ENCODE measurements at places on chromosomes 1 and 21.

- no peak for DNase-seq
Measured at GRCh38 chr1:162485236-162485635, 12.4 kb upstream of the UHMK1 start.

GRCh38 chr1:18262726-18263125, 155.1 kb downstream of the IGSF21 start:
- no peak for DNase-seq

- DNase-seq: no peak
Measured at GRCh38 chr1:166827426-166827825, 11.8 kb upstream of the POGK start.

GRCh38 chr1:228299211-228299610, 91.4 kb downstream of the OBSCN start:
- DNase-seq: no peak

GRCh38 chr1:57404884-57405283, 19.0 kb downstream of the DAB1 start:
- no peak for DNase-seq

- no peak for DNase-seq
Measured at GRCh38 chr1:238465449-238465848, 574.7 kb upstream of the ZP4 start.

DNA sequence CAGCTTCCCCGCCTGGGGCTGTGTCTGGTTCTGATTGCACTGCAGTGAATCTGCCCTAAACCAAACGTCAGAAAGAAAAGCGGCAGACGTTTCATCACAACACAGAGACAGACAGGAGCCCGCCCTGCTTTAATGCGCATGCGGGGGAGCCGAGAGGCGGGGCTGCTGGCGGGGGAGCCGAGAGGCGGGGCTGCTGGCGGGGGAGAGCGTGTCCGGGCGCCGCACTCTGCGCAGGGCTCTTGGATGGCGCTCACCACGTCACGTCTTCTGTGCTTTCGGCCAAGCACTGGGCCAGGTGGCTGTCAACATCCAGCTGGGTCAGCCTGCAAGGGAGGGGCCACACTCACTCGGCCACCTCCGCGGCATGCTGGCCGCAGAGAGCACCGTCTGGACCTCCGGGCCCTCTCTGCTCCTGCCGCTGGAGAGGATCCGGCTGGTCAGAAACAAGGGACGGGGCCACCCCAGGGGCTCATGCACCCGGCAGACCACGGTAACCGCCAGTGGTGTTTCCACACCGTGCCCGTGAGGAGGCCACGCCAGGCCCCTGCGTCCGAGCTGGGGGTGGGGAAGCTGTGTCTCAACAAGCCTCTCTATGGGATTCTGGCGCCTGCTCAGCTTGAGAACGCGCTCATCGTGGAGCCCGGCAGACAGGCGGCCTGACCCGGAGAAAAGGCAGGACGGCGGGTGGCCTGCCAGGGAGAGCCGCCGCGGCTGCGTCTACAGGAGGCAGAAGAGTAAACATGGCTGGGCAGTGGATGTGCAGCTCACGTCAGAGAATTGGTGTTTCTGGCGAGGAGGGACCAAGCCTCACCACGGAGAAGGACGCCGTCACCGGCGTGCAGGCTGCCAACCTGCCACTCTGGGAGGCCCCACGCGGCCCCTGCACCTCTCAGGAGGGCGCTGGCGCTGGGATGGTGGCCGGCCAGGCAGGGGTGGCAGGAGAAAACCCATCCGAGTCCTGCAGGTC, 4.8 kb downstream of the FAAP20 start:
- DNase-seq: peak; percentile 94

DNA sequence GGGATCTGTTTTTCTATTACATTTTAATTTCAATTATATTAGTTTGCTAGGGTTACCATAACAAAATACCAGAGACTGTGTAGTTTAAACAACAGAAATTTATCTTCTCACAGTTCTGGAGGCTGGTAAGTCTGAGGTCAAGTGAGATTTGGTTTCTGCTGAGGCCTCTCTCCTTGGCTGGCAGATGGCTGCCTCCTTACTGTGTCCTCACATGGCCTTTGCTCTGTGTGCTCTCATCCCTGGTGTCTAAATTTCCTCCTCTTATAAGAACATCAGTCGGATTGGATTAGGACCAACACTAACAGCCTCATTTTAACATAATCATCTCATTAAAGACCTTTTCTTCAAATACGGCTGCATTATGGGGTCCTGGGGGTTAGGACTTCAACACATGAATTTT, 195.2 kb upstream of the CHODL start:
- no peak for DNase-seq

DNA sequence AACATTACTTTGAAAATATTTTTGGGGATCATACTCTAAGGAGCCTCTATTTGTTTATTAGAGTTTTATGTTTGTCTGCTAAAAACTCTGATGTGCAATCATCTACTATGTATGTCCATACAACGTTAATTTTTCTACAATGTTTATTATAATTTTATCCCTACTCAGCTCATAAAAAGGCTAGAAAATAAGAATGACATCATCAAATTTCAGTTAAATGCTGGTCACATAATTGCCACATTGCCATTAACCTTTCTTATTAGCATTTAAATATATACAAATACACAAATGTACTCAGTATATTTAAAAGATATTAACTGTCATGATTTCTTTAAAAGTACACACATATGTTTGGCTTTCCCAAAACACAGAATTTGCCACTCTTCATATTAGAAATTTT, 191.6 kb downstream of the BRINP3 start:
- no peak for DNase-seq

DNA sequence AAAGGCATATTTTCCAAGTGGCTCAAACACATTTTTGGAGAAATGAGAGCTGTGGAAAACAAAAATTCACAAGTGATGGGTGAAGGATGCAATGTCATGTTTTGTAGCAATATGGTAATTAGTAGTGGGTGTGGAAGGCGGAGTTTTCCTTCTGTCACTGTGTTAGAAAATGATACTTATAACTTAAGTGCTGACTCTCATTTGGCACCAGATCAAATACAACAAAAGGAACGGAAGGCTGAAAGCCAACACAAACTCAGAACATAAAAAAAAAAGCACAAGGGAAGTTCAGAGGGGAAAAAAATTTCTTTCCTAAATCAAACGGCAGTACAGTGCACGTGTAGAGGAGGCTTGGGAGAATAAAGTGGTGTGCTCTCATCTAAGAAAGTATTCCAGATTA, at the start of gene TNFSF18:
TSS of gene TNFSF18 (minus strand) at position 77 of the 400 bp plus-strand sequence. CDS start at position 32, 45 bp downstream.
- DNase-seq: no peak

DNA sequence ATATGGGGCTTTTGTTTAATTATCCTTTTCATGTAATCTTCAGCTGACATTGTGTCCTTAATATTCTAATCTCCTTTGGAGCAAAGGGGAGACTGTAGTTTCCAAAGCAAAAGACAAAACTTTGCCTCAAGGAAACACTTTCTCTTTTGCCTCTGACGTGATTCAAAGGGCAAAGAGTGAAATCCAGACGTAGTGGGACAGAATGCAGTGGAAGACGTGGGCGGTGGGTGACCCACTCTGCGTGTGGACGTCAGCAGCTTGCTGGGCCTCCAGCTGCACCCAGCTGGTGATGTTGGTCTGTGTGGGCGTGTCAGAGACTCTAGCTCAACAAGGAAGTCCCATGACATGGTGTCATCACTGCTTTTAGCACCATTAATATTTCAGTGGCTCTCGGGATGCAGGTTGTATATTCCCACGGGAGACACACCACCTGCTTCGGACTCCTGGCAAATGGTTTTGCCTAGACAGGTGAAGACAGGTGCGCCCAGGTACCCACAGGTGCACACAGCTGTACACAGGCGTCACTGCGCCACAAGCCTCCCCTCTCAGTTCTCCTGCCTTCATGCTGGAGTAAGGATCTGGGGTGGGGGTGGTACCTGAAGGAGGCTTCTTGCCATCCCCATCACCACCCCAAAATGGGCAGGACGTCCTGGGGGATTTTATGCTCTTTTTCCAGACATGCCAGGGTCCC, 292.1 kb upstream of the VAMP3 start:
- no peak for DNase-seq

DNA sequence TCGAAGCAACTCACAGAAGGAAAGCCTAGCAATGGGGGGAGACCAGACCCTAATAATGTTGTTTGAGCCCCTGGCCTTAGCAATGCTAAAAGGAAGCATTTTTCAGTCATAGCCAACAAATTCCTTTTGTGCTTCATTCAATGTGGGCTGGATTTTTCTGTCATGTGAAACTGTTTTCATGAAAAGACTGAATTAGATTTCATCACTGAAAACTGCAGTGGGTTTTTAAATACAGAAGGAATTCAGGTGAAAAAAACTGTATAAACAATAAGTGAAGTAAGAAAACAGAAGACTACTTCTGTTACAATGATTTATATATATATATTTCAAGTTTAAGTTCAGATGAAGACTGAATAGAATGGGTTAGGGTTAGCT, 204.8 kb downstream of the SMYD3 start:
- no peak for DNase-seq

DNA sequence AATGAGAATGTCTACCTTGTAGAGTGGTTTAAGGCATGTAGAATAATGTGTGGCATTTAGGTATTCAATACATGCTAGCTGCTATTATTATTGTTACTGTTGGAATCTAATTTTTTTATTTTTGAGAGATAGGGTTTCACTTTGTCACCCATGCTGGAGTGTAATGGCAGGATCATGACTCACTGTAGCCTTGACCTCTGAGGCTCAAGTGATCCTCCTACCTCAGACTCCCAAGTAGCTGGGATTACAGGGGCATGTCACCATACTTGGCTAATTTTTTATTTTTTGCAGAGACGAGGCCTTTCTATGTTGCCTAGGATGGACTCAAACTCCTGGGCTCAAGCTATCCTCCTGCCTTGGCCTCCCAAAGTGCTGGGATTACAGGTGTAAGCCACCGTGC, 61.9 kb downstream of the EPB41 start:
- no peak for DNase-seq

DNA sequence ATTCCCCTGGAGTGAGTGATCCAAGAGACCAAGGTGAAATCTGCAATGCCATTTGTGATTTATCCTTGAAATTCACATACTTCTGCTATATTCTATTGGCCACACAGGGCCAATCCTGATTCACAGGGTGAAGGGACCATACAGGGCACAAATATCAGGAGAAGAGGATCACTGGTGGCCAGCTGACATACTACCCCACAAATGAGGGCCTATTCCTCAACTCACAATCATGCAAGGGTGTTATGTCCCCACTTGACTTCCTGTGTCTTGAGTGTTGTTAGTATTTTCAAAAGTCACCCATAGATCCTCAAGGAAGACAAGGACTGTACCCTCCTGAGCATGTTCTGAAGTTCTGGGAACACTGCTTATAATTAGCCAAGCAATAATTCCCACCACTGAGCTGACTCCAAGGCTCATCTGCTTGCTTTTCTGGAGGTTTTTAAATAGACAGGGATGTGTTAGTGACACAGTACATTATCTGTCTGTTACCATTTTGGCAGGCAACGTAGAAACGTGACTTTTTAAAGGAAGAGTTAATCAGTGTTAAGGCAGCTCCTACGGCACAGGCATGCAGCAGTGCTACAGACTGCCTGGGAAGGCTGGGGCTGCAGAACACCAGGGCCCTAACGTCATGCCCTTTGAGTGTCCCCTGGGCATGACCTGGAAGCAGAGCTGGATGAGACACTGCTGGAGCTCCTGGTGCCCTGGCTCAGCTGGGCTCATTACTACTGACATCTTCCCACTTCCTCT, 137.4 kb downstream of the FAM78B start:
- no peak for DNase-seq

DNA sequence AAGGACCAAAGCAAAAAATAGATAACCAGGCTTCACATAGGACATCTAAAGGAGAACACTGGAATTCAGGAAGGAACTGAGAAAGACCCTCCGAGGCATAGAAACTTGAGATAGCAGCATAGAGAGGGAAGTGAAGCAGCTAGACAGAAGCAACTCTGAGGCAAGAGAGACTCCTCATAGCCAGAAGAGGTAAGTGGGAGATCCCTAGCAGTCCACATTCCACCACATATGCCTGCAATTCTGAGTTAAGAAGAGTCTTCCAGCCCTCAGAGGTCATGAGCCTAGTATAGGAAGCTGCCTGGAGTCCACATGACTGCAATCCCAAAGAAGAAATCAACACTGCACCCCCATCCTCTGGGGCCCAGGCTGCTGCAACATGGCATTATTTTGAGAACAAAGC, 13.9 kb upstream of the FGGY start:
- no peak for DNase-seq

DNA sequence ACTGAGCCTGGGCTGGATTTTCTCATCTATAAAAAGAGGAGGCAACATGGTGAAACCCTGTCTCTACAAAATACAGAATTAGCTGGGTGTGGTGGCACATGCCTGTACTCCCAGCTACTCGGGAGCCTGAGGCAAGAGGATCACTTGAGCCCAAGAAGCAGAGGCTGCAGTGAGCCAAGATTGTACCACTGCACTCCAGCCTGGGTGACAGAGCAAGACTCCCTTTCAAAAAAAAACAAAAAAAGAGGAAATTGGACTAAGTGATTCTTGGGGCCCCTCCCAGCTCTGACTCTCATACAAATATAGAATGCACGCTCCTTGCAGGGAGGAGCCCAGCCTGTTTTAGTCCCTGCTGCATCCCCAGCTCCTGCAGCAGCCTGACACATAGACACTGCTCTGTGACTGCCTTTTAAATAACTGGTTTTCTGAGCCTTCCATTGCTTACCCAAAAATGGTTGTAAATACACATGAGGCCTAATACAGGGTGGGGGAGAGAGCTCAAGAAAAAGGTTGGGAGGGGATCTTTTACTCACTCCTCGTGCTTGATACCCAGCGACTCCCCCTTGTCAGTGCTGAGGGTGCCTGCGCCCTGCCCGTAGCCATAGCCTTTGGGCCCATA, 17.2 kb downstream of the CSRP1 start:
- no peak for DNase-seq

GRCh38 chr1:87869567-87869966, 540.9 kb downstream of the LMO4 start:
- DNase-seq: no peak

GRCh38 chr1:118123116-118123839, 61.8 kb downstream of the SPAG17 start:
- DNase-seq: no peak

GRCh38 chr1:5725855-5726585, 266.2 kb downstream of the NPHP4 start:
- DNase-seq: no peak

- peak; percentile 59 for DNase-seq
Measured at GRCh38 chr1:207049974-207050391, 1.0 kb downstream of the YOD1 start.

DNA sequence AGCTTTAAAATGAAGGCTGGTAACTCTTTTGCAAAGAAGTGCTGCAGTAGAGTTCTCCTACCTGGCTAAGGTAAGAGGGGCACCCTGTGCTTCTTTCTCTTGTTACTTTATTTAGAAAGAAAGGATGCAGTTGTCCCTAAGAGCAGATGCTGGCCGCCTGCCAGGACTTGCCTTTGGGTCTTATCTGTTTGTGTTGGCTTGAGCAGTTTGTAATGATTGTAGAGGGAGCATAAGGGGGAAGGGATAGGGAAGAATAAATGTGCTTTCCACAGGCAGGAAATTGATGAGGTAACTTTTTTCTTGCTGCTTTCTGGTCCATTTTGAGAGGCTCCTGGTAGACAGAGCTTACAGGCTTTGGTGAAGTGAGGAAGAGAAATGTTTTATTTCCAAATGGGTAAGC, 229.6 kb downstream of the HHAT start:
- DNase-seq: no peak

- DNase-seq: no peak
Measured at GRCh38 chr1:155646307-155646706, 36.3 kb downstream of the MSTO1 start.

GRCh38 chr1:94530373-94530878, 11.1 kb downstream of the F3 start:
- no peak for DNase-seq

Measured in activated CD4-positive, alpha-beta memory T cell treated with anti-CD3 and anti-CD28 coated beads, Interleukin-2, amount 10 ng/mL, durations not matched to agents 7 days and 5 days (primary cell).